ENCODE measurements at places on chromosomes 11 and 22. TPM values are rescaled to one million over a fixed set of nuclear protein-coding genes. Genes with fewer than 3 reads are reported as not detected.

NXPE1 gene
- not detected for total RNA-seq

ADM2 gene
- total RNA-seq = not detected

FAM227A gene
- 1.2 TPM for total RNA-seq

EFCAB6 gene
- 8.5 TPM for total RNA-seq

SEPTIN5 gene
- total RNA-seq = 4.6 TPM

FOXR1 gene
- not detected for total RNA-seq

CATSPERZ gene
- total RNA-seq = not detected

LAMTOR1 gene
- total RNA-seq = 3.5 TPM

BIK gene
- total RNA-seq = not detected

ZC3H12C gene
- total RNA-seq = 23.2 TPM

CBX7 gene
- 10.1 TPM for total RNA-seq

MMP11 gene
- total RNA-seq = not detected

P2RY2 gene
- total RNA-seq = 1.0 TPM

LGR4 gene
- total RNA-seq = 33.5 TPM

CASP1 gene
- 2.3 TPM for total RNA-seq

CREB3L1 gene
- 21.0 TPM for total RNA-seq

SLCO2B1 gene
- 22.6 TPM for total RNA-seq

LZTR1 gene
- total RNA-seq = 67.1 TPM

SAA4 gene
- not detected for total RNA-seq

TRIM6 gene
- total RNA-seq = 10.3 TPM

NCR3LG1 gene
- 4.2 TPM for total RNA-seq

TTC9C gene
- total RNA-seq = 8.7 TPM

KCNJ5 gene
- not detected for total RNA-seq

BDNF gene
- total RNA-seq = not detected

MPEG1 gene
- 18.4 TPM for total RNA-seq

KRTAP5-10 gene
- total RNA-seq = not detected

DRD2 gene
- not detected for total RNA-seq

TSGA10IP gene
- not detected for total RNA-seq

IRAG1 gene
- total RNA-seq = 24.6 TPM

ZP1 gene
- total RNA-seq = not detected
